AG04449 (cell line): ENCODE measurements at places on chromosomes 16 and 17.
A peak's percentile ranks its signal among the peaks of the same experiment; 100 is the strongest.

- no peak for DNase-seq
Measured at GRCh38 chr17:66281661-66282369, 20.6 kb upstream of the PRKCA start.

- no peak for DNase-seq
Measured at GRCh38 chr17:47286198-47286914, 32.7 kb downstream of the ITGB3 start.

DNA sequence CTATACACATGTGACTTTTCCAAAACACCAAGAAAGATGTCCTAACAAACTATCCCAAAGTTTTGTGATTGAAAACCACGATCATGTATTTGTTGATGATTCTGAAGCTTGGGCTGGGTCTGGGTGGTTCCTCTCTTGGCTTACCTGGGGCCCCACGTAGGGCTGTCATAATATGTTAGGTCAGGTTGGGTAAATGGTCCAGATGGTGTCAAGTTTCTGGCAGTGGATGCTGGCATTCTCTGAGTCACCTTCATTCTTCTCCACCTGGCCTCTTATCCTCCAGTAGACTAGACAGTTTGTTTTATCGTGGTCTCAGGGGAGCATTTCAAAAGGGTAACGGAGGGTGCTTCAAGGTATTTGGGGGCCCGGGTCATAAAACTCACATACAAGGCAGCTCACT, 39.4 kb downstream of the SYCE1L start:
- no peak for DNase-seq

DNA sequence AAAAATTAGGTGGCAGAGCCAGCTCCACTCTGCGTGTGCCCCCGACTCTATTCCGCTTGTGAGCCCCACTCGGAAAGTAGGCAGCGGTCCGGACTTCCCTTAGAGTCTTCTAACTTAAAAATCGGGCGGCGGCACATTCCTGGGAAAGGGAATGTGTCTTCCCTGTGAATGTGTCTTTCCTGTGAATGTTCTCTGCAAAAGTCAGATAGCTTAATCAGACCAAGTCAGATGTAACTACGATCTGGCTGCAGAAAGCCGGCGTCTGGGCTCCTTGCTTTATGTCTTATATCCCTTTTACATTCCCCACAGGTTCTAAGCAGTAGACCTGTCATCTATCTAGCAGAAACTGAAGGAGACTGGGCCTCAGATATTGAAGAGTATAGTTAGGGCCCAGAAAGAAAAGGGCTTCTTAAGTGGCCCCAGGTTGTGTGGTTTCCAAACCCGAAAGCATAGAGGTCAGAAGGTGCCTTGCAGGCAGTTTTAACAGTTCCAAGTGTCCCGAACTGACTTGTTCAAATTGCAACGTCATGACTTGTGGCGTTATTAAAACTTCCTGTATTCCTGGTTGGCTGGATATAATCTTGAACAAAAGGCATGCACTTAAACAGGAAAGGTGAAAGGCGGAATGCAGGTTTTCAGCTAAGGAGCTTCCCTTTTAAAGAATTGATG, 601 bp downstream of the PHKB start:
- no peak for DNase-seq

DNA sequence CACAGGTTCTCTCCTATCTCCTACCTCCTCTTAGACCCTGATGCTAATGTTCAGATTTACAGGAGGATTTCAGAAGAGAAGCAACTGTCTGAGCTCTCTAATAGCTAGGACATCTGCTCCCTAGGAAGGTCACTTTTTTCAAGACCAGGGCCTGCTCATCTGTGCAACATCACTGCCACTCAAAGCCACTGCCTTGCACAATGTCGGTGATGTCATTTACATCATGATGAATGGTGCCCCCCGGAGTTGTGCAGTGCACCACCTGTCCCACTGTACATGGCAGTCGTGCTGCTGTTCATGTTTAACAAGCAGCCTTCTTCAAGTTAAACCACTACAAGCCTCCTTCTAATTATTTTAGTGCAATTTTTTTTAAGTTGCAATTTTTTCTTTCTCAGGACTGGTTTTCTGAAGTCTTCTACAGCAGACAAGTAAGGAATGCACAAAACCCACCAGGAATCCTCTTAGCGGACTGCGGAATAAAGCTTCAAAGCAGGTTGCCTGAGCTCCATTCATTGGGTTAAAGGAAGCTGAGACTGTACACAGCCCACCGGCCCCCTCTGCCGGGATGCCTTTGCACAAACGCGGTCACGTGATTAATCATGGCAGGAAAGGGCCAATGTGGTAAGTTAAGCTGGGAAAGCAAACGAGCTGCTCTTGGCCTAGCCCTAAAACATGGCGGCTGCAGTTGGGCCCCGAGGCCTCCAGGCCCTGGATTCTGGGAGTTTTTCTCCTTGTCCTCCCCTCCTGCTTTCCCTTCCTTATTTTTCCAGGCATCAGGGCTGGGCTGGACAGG, 74.1 kb downstream of the MYH11 start:
- DNase-seq, result no peak

DNA sequence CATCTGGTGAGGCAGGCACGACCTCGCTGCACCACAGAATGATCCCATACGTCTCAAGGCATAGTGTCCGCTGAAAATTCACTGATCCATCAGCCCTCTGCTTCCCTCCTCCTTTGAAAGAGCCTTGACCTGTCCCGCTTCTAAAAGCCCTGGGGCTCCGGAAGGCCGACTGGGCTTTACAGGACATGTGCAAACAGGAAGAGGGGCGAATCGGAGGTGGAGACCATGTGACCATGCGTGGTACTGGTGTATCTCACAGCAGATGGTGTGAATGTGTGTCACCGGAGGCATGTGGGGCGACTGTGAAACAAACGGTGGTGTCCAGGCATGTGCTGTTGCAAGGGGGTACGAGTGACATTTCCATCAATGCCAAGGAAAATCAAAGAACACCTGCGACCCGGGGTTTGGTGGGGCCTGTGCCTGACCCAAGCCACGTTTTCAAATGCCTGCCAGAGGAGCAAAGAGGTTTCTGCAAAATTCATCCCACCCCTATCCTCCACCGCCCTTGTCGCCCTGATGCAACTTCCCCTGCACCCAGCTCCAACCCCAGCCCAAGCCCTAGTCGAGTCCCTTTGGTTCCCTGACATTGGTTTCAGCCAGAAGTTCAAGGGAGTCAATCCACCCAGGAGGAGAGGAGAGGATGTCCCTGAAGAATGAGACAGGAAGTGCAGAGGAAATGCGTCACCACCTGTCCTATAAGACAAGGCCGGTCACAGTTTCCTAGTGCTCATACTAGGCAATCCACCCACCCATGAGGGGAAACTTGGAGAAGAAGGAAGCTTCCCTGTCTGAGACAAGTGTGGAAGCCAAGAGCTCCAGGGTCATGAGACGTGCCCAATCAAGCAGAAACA, 5.9 kb upstream of the KCNJ18 start:
- no peak for DNase-seq

DNA sequence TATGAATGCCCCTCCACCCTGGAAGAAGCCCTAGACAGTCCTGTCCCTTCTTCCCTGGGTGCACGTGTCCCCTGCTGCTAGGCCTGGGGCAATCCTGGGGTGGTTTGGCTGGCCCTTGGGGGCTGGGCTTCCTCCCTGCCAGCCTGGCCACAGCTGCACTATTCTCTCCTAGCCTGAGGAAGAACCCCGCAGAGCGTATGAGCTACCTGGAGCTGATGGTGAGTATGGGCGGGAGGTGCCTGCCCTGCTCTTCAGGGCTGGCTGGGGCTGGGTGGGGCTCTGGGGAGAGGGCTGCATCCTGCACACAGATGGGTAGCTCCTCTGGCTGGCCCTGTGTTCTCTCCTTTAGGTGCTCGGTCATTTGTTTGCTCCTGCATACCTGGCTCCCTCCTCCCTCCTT, 28.8 kb downstream of the MAP2K3 start:
- DNase-seq, result no peak

- DNase-seq, result no peak
Measured at GRCh38 chr16:48608871-48609651, 919 bp downstream of the N4BP1 start.

GRCh38 chr16:84052071-84052622, 9.6 kb upstream of the SLC38A8 start:
- DNase-seq, result no peak

DNA sequence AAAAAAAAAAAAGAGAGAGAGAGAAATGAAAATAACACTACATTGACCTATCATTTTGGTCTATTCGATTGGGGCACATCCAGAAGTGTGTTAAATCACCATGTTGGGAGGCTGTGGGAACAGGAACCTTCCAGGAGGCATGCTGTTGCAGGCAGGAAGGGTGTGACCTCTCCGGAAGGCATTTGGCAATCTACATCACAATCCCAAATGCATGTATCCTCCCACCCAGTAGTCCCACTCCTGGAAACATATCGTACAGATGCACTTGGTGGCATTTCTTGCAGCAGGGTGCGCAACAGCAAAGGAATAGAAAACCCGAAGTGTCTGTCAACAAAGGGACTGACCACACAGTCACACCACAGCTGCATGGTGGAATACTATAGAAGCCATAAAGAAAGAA, 7.9 kb downstream of the PLLP start:
- no peak for DNase-seq

GRCh38 chr16:11310997-11311561, 29.9 kb upstream of the PRM1 start:
- DNase-seq, result no peak

DNA sequence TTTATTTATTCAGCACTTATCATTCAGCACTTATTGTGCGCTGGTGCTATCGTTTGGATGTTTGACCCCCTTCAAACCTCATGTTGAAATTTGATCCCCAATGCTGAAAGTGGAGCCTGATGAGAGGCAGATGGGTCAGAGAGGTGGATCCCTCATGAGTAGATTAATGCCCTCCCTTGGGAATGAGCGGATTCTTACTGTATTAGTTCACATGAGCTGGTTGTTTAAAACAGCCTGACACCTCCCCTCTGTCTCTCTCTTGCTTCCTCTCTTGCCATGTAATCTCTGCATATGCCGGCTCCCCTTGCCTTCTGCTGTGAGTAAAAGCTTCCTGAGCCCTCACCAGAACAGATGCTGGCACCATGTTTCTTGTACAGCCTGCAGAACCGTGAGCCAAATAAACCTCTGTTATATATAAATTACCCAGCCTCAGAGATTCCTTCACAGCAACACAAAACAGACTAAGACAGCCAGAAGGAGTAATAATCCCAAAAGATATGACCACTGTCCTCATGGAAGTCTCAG, 111.1 kb downstream of the CACNG3 start:
- DNase-seq, result no peak

GRCh38 chr17:67491681-67492024, 114.6 kb downstream of the PITPNC1 start:
- no peak for DNase-seq

DNA sequence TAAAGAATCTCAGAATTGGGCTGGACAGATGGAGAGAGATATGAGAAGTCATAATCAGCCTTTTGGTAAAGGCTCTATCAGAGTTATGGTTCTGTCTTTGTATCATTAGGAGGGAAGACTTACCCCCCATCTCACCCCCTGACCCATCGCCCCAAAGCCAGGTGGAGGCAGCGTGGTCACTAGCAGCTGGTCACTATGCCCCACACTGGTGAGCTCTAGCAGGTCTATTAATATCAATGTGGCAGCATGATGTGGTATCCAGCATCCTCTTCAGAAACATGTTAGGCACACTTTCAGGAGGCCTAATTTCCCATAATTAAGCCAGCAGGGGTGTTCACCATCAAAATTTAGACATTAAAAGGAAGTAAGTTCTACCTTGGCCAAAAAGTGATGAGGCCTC, 183.8 kb upstream of the COX10 start:
- DNase-seq, result no peak

DNA sequence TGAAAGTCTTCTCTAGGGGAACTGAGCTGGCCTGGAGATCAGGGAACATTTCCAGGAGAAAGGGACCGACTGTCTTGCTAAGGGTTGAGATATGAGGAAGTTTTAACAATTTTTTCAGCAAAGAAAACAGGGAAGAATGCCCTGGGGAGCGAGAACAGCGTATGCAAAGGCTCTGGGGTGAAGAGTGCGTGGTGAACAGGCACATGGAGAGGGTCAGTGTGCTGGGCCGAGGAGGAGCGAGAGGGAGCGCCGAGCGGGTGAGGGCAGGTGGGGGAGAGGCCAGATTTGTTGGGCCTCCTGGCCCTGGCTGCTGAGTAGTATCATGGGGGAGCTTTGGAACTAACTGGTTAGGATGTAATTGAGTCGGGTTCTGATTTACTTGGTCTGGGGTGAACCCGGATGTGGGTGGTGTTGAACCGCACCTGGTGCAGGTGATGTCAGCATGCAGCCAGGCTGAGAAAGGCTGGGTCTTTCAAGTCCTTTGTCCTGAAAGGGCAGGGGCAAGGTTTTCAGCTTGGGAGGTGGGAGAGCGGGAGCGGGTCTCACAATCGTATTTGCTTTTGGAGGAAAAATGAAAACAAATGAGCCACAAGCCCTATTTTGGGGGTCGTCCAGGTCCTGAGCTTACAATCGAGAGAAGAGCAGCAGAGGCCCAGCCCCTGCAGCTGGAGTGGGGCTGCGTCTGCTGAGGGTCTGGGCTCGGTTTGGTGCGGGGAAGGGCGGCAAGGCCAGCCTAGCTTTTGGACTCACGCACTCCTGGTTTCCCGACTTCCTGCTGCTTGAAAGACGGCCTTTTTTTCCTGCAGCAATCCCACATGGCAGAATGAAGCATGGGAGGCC, 11.1 kb upstream of the WFDC1 start:
- DNase-seq, result no peak

DNA sequence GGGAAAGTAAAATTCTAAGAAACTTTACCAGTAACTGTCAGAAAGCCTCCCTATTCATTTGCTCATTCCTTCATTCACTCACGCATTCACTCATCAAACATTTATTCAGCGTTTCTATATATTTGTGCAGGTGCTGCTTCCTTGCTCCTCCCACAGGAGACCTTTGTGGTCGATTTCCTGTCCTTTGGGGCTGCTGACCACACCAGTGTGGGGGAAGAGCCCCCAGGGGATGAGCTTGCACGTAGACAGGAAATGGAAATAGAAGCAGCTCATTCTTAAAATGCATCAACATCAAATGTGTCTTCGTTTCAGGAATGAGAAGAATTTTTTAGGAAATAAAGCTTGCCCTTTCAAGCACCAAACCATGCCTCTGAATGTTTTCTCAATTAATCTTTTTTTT, 9.6 kb downstream of the PIK3R6 start:
- peak; percentile 42 for DNase-seq

GRCh38 chr17:4815043-4815675, 8.2 kb downstream of the PLD2 start:
- no peak for DNase-seq

DNA sequence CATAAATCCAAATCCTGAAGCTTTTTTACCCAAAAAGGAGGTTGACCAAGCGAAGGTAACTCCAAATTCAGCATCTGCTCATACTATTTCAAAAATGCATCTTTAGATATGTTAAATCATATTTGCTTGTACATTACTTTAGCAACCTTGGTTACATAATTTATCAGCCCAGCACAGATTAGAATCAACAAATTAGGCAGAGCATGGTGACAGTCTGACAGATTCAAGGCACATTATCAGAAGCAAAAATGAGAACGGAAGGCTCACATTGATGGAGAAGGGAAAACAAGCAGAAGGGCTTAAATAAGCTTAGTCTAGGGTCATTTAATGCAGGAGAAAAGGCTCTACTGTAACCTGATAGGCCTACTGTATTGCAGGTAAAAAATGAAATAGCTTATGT, 3.9 kb upstream of the KCNJ2 start:
- no peak for DNase-seq

- no peak for DNase-seq
Measured at GRCh38 chr17:44983563-44983962, 15.5 kb upstream of the C1QL1 start.

- DNase-seq, result no peak
Measured at GRCh38 chr17:82201498-82201910, 11.1 kb downstream of the CCDC57 start.
